ENCODE measurements at places on chromosomes 2 and 18.

- DNase-seq = no peak
- H3K27ac ChIP-seq = no peak overlapping the region
- H3K27me3 ChIP-seq = no peaks in the 10 kb centered on the region
- no peak overlapping the region for H3K4me3 ChIP-seq
Observed at GRCh38 chr2:88087073-88087472, 19.4 kb downstream of the SMYD1 start.

- no peak overlapping the region for H3K27ac ChIP-seq
- no peak overlapping the region for H3K4me3 ChIP-seq
- H3K36me3 ChIP-seq = no peaks in the 10 kb centered on the region
- no peaks in the 10 kb centered on the region for H3K4me1 ChIP-seq
- no peak for DNase-seq
- H3K27me3 ChIP-seq = no peaks in the 10 kb centered on the region
Observed at GRCh38 chr2:226079196-226079595, 679.7 kb downstream of the NYAP2 start.

DNA sequence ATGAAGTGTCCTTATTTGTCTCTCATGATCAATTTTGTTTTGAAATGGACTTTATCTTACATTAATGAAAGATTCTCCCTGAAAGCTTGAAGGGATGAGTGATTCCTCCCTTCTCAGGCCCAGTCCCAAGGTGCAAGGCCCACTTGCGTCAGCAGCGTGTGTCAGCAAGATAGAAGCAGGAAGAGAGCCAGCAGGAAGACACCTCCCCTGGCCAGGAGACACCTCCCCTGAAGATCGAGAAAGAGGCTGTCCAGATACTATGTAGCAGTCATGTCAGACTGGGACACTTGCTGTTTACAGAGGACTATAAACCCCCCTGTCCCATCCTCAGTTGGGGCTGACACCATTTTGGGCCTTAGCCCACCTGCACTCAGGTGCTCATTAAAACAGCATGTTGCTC is 38.3 kb downstream of the TIMM21 start:
- no peak for DNase-seq
- H3K4me3 ChIP-seq = no peak overlapping the region
- no peaks in the 10 kb centered on the region for H3K36me3 ChIP-seq

GRCh38 chr2:185895828-185896693 is 157.5 kb downstream of the FSIP2 start:
- H3K27ac ChIP-seq = no peak overlapping the region
- DNase-seq = no peak
- H3K36me3 ChIP-seq = no peaks in the 10 kb centered on the region
- no peaks in the 10 kb centered on the region for H3K4me1 ChIP-seq

DNA sequence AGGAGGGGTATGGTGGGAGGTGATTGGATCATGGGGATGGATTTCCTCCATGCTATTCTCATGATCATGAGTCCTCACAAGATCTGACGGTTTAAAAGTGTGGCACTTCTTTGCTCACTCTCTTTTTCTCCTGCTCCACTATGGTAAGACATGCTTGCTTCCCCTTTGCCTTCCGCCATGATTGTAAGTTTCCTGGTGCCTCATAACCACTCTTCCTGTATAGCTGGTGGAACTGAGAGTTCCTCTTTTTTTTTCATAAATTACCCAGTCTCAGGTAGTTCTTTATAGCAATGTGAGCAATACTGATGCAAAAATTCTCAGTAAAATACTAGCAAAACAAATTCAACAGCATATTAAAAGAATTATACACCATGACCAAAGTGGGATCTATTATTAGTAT is 728.5 kb upstream of the SLC8A1 start:
- no peaks in the 10 kb centered on the region for H3K27me3 ChIP-seq
- no peaks in the 10 kb centered on the region for H3K36me3 ChIP-seq
- H3K4me1 ChIP-seq = no peaks in the 10 kb centered on the region
- DNase-seq = no peak
- no peak overlapping the region for H3K27ac ChIP-seq

- H3K36me3 ChIP-seq = no peaks in the 10 kb centered on the region
- DNase-seq = no peak
- no peak overlapping the region for H3K4me3 ChIP-seq
- no peak overlapping the region for H3K27ac ChIP-seq
- no peaks in the 10 kb centered on the region for H3K27me3 ChIP-seq
Observed at GRCh38 chr2:71704131-71704561, 250.8 kb downstream of the DYSF start.

Measured in tibial nerve (tissue), 4 donors.